Endothelial cell of umbilical vein (primary cell): ENCODE measurements at places on chromosomes 16 and 17. TPM values are rescaled to one million over a fixed set of nuclear protein-coding genes. Genes with fewer than 3 reads are reported as not detected.
A peak's percentile ranks its signal among the peaks of the same experiment; 100 is the strongest.

DNA sequence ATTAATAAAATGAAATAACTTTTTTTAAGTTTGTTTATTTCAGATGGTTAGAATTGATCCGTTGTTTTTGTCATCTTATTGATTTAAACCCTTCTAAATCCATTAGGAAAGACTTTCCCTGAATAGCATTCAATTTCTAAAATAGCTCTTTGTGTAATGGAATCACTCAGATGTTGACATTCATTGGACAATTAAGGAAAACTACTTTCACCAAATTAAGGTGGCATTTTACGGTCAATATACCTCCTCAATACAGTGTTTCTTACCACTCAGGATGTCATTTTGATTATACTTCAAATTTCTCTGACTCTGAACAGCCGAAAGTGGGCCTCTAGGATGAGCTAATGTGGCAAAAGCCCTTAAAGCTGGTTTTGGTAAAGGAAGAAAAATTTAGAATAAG, 1.8 kb downstream of the ARL6IP1 start:
- no peak for DNase-seq

KRT9 gene
- not detected in 2 replicates for polyA plus RNA-seq

- no peak for DNase-seq
Observed at GRCh38 chr17:72244494-72244893, 123.7 kb downstream of the SOX9 start.

GRCh38 chr16:1654505-1655268, 23.4 kb upstream of the JPT2 start:
- no peak for DNase-seq

DNA sequence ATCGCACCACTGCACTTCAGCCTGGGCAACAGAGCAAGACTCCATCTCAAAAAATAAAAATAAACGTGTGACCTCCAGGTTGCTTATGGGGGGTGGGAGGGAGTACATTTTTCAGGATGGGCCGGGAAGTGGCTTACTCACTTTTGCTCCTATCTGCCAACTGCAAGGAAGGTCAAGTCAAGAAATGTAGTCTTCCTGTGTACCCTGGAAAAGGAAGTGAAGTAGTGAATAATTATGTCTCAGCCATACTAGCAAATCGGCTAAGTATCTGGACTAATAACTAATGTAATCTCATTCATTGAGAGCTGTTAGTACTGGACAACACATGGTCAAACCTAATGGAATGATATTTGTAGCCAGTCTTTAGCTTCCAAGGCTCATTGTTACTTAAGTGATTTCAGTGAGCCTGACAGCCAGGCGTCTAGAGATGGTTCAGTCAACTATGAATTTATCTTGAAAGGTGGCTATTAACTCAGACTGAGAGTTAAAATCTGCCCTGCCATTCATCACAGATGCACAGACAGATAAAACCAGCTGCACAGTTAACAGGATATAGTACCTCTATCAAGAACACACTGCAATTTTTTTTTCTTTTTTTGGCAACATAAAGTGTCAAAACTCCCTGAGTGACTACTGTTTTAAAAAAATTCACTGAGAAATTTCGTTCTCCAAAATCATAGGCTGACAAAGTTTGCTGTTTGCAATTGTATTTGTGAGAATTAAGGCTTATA, 3.7 kb upstream of the TACO1 start:
- peak; percentile 52 for DNase-seq

- no peak for DNase-seq
Observed at GRCh38 chr16:747978-748746, 7.4 kb upstream of the CIAO3 start.

- no peak for DNase-seq
Observed at GRCh38 chr17:75475144-75475835, 18.9 kb downstream of the TMEM94 start.

DNA sequence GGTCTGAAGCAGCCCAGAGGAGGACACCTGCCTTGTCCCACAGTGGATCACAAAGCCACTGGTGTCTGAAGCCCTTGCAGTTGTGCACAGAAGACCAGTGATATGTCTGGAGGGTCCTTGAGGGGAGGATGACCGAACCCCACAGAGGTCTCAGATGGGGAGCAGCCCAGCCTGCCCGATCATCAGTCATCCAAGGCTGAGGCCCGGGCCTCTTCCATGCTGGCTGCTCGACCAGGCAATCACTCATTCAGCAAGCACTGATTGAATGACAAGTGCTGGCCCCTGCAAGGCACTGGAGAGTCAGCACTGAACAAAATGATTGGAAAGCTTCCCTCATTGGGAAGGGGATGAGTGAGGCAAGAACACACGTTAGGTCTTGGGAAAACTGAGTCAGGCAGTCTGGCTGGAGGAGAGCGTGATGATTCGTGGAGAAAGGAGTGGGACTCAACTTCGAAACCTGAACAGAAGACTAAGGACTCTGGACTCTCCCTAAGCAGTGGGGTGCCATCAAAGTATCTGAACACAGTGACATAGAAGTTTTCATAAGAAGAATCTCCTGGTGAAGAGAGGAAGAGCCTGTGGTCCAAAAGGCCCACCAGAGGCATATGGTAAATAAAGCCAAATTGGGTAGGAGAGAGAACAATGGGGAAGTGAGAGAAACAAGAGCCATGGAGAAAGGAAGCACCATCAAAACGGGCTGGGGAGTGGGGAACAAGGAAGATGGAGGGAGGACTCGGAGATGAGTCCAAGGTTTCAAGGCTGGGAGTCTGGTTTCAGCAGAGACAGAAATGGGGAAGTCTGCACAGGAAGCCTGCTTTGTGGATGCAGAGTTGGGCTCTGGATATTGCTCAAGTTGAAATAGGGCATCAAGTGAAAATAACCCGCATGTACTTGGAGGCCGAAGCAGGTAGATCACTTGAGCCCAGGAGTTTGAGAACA, 10.2 kb downstream of the PIK3R5 start:
- no peak for DNase-seq

- DNase-seq, result no peak
Observed at GRCh38 chr17:8393470-8394231, 4.0 kb downstream of the RNF222 start.

DNA sequence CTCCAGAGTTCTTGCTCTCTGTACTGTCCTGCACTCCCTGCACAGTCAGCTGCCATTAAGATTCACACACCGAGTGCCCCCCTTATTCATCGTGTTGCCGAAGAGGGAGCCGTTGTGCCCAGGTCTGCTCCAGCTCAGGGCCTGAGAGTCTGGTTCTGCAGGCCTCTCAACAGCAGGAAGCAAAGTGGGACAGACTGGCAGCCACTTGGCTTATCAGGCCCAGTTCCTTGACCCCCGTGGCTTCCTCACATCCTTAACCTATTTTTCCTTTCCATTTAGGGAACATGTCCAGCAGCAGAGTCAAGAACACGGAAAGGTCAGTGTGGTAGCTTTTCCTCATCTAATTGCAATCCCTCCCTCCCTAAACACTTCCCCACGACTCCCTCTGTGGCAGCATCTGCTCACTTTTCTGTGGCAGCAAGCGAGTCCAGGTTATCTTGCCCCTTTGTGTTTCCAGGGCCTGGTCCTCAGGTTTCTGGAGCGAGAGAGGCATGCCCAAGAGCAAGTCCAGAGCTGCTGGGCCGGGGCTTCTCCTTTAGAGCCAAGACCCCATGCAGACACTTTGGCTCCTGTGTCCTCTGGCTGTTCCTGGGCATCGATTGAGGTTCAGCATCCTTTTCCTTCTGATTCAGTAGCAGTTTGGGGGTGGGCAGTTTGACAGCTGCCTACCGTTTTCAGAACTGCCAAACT, 22.1 kb upstream of the ADAM11 start:
- DNase-seq, result peak; percentile 13

EFCAB13 gene
- 0.59 and 0.86 TPM in 2 replicates for polyA plus RNA-seq

GRCh38 chr16:69579783-69580481, 14.2 kb downstream of the NFAT5 start:
- no peak for DNase-seq

ALDH3A2 gene
- polyA plus RNA-seq, result 11.1 and 16.7 TPM in 2 replicates

ZNF287 gene
- 2.5 and 3.6 TPM in 2 replicates for polyA plus RNA-seq

CD2BP2 gene
- polyA plus RNA-seq, result 35.3 and 47.2 TPM in 2 replicates

RAPGEFL1 gene
- 8.6 and 9.2 TPM in 2 replicates for polyA plus RNA-seq

MYH8 gene
- polyA plus RNA-seq, result not detected in 2 replicates

SEPTIN1 gene
- 0.06 and 0.07 TPM in 2 replicates for polyA plus RNA-seq

CCL18 gene
- polyA plus RNA-seq, result not detected in 2 replicates

DNA sequence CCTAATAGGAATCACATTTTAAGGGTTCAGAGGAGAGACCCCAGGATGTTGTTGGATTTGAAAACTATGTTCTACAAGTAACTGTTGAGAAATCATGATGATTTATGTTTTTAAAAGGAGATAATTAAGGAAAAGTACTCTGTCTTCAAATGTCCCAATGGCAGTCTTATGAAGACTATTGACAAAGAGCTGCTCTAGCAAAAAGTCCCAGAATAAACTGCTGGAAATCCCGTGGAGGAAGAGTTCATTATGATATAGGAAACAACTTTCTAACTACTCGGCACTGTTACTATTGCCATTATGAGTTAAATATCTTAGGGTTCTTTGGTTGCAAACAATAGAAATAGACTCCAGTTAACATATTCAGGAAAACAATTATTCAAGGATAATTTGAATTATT, 65.6 kb upstream of the GAS7 start:
- DNase-seq, result no peak

DNA sequence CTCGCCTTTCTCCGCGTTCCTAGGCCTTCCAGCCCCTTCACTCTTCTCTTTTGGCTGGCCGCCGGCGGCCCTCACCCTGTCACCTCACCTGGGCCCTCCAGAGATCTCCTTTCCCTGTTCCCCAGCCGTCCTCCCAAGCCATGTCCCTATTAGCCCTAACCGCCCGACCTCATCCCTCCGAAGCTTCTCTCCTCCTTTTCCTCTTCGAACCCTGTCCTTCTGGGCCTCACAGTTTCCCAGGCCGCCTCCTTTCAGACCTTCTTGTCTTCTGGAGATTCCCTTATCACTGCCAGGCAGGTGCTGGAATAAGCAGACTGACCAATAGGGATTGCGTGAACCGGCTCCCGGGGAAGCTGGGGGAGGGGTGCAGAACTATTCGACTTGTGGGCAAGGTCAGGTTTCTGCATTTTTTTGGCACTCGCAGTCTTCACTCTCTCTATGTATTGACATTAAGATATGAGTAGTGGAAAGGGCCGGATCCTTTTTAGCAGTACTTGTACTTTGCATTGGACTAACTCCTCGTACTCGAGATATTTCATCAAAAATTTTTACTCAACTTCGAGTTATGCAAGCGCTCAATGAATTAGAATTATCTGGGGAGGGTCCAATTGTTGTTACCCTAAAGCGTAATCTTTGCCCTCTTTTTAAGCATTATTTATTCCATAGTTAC, 690 bp downstream of the RHOT1 start:
- peak; percentile 67 for DNase-seq

DNA sequence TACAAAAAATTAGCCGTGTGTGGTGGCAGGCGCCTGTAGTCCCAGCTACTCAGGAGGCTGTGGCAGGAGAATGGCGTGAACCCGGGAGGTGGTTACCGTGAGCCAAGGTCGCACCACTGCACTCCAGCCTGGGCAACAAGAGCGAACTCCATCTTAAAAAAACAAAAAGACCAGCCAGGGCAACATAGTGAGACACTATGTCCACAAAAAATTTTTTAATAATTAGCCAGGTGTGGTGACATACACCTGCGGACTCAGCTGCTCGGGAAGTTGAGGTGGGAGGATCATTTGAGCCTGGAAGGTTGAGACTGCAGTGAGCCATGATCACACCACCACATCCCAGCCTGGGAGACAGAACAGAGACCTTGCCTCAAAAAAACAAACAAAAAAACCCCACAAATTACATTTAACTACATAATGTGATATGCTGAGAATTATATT, 29.1 kb downstream of the FANCA start:
- DNase-seq, result no peak

- no peak for DNase-seq
Observed at GRCh38 chr17:80428363-80428762, 13.4 kb downstream of the ENDOV start.

AOC2 gene
- 0.62 and 0.65 TPM in 2 replicates for polyA plus RNA-seq

GRCh38 chr17:4842376-4842775, 9.2 kb downstream of the MINK1 start:
- DNase-seq, result no peak

- no peak for DNase-seq
Observed at GRCh38 chr17:68783861-68784260, 171.3 kb downstream of the ABCA8 start.

GRCh38 chr17:10640475-10640874, 16.6 kb downstream of the MYH3 start:
- DNase-seq, result no peak

ADAM11 gene
- 0.78 and 1.1 TPM in 2 replicates for polyA plus RNA-seq

DNA sequence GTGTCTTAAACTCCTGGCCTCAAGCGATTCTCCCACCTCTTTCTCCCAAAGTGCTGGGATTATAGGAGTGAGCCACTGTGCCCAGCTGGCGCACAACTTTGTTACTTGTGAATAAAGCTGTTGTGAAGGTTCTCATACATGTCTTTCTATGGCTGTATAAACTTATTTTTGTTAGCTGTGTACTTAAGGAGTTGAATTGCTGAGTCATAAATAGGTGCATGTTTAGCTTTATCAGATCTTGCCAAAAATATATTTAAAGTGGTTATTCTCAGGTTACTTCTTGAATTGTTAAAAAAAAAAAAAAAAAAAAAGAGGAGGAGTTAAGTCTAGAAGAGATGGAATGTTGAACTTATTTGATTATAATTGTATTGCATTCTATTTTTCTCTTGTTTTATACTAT, 47.6 kb upstream of the IRX3 start:
- DNase-seq, result no peak

ANKS4B gene
- not detected in 2 replicates for polyA plus RNA-seq

GRCh38 chr17:68605914-68606313, 4.7 kb upstream of the FAM20A start:
- DNase-seq, result no peak

RASL10B gene
- polyA plus RNA-seq, result 0.19 and 0.29 TPM in 2 replicates

GRCh38 chr16:31092330-31092729, 2.3 kb downstream of the VKORC1 start:
- DNase-seq, result no peak

TNP2 gene
- not detected in 2 replicates for polyA plus RNA-seq

- peak; percentile 41 for DNase-seq
Observed at GRCh38 chr16:74455213-74455612, 33.9 kb upstream of the CLEC18B start.

IRX3 gene
- not detected in 2 replicates for polyA plus RNA-seq

GJC1 gene
- 11.9 and 13.8 TPM in 2 replicates for polyA plus RNA-seq

DNA sequence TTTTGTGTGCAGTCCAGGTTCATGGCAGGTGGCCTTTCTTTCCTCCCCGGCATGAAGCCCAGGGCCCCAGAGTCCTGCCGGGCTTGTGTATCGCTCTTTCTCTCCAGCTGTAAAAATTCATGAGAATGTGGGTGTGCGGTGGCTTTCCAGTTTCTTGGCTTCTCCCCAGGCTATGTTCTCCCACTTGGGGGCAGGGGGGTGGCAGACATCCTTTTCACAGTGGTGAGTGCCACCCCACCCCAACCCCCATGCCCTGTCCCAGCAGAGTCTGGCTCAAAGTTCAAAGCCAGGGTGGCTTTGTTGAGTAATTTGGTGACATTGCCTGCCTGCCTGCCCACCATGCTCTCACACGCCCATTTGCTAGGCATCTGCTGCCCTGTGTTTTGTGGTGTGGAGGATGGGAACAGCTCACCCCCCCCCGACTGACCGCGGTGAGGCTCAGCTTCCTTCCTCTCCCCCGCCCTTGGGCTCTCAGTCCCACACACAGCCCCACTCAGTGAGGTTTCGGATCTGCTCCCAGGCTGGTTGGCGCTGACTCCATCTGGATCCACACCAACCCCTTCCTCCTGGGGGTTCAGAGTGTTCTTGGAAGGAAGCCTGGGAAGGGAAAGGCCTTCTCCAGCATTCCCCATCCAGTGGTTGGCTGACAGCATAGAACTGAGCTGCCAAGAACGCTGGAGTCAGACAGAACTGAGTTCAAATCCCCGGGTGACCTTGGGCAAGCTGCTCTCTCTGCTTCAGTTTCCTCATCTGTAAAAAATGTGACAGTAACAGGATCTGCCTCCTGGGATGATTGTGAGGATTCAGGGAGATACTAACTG, 36.0 kb downstream of the CHD9 start:
- peak; percentile 96 for DNase-seq

PRDM7 gene
- polyA plus RNA-seq, result not detected in 2 replicates

- DNase-seq, result no peak
Observed at GRCh38 chr16:59941594-59941993, 1207.5 kb upstream of the GOT2 start.
